NCI-H345 (cell line): ENCODE measurements at places on chromosomes 2 and 18.

DNA sequence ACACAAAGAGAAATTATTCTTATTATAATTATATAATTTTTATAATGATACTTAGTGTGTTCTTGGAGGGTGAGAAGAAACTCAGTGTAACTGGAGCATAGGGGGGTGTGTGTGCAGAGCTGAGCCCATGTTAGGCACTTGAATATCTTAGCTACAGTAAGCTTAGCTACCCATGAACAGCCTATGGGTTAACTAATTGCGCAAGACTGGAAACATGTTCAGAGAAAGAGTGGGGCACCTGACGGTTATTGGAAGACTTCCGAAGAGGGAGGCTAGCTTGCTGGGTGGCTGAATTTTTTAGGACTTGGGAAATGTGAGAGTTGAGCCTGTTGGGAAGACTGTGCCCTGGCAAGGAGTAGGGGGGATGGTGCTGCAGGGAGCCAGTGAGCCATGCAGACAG lies 229.2 kb downstream of the SLC4A3 start:
- no peak for DNase-seq

DNA sequence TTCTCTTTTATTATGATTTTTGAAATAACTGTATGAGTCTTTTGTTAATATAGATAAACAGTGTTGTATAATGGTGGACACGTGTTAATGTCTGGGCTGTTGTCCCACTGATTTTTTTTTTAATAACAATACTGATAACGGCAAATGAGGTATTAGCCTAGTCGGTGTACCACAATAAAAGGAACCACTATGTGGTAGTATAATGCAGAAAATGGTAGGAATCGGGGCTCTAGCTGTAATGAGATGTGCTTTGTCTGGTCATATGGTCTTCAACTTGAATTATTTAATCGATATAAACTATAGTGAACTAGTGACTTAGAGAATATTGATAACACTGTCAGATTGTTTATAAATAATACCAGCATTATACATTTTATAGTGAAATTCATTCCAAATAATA lies 517.9 kb upstream of the SPHKAP start:
- no peak for DNase-seq

GRCh38 chr18:35343488-35343935 lies 708 bp downstream of the ZNF24 start:
- no peak for DNase-seq

GRCh38 chr2:233676046-233676445 lies 4.3 kb downstream of the UGT1A9 start:
- DNase-seq, result no peak

GRCh38 chr2:168683996-168684395 lies 118.4 kb upstream of the NOSTRIN start:
- no peak for DNase-seq

DNA sequence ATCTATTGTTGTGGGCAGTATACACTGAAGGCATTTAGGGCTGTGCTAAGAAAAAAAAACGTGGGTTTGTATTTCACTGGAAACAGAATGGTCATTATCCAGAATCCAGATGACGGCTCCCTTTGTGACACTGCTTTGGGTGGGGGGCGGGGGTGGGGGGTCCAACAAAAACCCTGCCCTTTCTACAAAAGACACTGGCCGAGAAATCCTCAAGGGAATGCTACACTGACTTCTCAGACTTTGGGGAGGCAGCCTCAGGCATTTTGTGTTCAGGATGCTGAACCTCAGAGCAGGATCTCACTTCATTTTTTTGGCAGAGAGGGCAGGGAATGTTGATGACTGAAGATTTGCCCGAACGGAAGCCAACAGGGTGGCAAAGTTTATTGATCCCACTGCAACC lies 417.1 kb downstream of the HRH4 start:
- DNase-seq, result no peak

- no peak for DNase-seq
Observed at GRCh38 chr2:231332872-231333500, 62.5 kb upstream of the B3GNT7 start.

- peak; percentile 43 for DNase-seq
Observed at GRCh38 chr2:160993654-160994061, 166.6 kb upstream of the TANK start.

- DNase-seq, result no peak
Observed at GRCh38 chr2:153134725-153135124, 343.8 kb downstream of the RPRM start.

- DNase-seq, result no peak
Observed at GRCh38 chr18:64718808-64719207, 569.9 kb upstream of the LINC00305 start.

DNA sequence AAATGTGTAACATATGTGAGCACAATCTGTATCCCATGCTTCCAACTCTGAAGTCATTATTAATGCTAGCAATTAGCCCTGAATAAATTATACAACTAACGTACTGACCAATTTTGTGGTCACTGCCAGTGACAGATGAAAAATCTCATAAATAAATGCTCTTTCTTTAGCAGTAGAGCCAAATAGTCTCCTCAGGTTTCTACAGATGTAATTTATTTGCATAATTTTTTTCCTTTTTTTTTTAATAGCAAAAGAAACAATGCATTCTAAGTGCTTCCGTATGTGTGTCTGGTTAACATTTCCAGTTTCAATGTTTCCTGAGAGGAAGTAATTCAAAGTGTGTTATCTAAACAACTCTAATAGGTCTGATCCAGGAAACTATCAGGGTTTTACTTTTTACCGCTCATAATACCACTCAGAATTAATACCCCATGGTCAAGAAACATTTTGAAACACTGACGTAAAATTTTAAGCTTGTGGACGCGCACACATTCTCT lies 108.4 kb downstream of the MEP1B start:
- no peak for DNase-seq

- no peak for DNase-seq
Observed at GRCh38 chr2:120578576-120579352, 156.9 kb upstream of the GLI2 start.

- DNase-seq, result no peak
Observed at GRCh38 chr2:202693503-202693902, 58.7 kb downstream of the FAM117B start.

DNA sequence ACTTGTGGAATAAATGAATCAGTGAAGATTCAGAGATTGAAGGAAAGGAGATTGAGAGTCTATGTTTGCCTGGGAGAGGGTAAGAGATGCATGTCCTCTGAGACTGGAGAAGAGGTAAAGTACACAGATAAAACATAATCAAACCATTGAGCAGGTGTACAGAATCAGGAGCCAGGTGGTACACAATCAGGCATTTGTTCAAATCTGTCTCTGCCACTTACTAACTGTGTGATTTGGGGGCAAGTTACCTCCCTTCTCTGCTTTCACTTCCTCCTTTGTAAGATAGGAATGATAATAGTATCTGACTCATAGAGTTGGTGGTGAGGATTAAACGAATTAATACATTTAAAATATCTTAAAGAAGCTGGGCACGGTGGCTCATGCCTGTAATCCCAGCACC lies 94.0 kb downstream of the CDK15 start:
- peak; percentile 17 for DNase-seq

DNA sequence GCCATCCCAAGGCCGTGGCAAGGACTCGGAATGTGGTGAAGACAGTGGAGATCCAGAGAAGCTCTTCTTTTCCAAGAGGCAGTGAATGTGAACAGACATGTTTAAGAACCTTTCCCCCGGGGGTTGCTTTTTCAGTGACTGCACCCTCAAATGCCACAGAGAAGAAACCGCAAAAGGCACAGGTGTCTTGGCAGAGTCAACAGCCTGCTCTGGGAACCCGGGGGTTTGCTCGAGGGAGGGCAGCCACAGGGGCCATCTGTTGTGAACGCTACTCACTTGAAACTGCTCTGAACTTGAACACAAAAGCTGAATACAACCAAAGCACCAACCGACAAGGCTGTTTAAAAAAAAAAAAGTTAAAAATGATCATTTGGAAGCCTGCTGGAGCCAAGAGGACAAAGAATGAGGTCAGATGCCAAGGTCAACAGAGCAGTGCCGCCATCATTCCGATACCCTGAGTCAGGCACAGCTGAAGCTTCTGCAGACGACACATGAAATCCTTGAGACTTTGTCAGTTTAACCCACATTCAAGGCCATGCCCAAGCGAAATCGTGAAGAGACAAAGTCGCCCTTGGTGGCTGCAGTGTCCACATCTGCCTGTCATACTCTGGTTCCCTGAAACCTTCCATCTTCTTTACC lies 47.4 kb downstream of the PSMG2 start:
- DNase-seq, result no peak

DNA sequence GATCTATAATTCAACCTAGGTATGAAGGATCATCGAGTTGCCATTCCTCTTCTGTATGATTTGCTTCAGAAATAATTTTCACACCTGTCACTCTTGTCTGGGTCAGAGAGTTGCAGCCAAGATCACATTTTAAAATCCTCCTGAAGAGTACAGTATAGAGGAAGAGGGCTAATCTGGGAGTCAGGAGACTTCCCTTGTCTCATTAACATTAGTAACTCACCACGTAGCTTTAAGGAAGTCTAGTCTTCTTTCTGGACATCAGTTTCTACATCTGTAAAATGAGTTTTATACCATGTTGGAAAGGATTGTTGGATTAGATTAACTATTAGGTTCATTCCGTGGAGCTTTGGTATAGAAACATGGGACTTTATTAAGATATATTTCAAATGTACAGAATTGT lies 109.4 kb downstream of the TDRD15 start:
- DNase-seq, result no peak

DNA sequence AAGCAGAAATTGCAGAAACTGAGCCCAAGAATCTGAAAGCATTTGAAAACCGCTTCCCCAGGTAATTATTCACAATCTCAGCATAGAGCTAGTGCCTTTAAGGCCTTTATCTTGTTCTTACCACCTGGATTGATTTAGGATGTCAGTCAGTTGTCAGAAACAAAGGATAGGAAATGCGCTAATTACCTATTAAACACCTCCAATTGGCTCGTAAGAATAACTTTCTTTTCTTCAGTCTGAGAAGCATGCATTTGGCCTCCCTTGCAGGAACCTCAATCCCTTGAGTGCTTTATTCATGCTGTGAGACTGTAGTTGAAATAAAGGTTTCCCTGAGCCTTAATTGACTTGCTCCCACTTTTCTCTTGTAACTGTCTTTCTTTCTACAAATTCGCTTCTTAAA lies 400.3 kb upstream of the LRATD1 start:
- DNase-seq, result no peak

- no peak for DNase-seq
Observed at GRCh38 chr2:233692648-233693047, at the start of gene UGT1A6. TSS of gene UGT1A6 (plus strand) at chr2:233692890. CDS start at chr2:233693005, 115 bp downstream.

- DNase-seq, result no peak
Observed at GRCh38 chr2:79850912-79851311, 338.1 kb downstream of the CTNNA2 start.

DNA sequence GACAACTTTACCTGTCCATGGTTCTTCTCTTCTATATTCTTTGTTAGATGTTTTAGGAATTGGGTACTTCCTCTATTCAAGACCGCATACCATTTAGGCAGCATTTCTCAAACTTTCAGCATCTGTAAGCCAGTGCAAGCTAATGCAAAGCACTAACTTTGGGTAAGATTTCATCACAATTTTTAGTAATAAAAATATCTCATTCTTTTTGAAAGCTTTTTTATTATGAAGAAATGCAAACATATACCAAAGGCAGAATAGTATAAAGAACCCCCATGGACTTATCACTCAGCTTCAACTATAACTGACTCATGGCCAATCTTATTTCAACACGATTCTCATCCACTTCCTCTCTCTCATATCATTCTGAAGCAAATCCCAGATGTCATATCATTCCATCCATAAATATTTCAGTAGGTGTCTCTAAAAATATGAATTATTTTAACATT lies 32.9 kb downstream of the INO80C start:
- no peak for DNase-seq

- peak; percentile 29 for DNase-seq
Observed at GRCh38 chr18:49169037-49169521, 218.3 kb upstream of the SMAD7 start.

DNA sequence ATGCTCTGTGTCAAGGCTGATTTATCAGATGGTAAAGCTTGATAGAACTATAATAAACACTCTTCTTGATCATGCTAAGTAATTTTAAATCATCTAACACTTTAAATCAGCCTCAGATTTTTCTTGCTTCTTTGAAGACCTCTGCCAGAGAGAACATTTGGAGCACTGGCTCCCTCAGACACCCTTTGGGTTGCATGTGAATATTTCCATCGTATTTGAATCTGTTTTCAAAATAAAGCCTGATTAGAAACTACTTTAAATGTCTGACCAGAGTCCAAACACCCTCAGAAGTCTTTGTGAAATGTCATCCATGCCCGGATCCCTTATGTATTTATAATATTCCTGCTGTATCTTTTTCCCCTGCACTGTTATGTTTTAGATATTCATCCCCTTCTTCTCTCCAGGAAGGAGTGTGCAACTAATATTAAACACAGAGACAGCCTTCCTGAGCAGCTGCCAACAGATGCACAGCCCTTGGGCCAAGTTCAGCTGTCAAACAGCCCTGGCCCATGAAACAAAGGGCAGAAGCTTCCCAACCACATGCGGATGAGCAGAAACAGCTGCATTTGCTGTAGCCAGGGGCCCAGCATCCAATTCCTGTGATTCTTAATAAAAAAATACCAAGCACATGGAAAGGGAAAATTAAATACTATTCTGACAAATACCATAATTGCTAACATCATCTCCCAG lies 46.5 kb downstream of the DPP10 start:
- DNase-seq, result no peak

- no peak for DNase-seq
Observed at GRCh38 chr18:74336656-74337055, 21.0 kb downstream of the C18orf63 start.

DNA sequence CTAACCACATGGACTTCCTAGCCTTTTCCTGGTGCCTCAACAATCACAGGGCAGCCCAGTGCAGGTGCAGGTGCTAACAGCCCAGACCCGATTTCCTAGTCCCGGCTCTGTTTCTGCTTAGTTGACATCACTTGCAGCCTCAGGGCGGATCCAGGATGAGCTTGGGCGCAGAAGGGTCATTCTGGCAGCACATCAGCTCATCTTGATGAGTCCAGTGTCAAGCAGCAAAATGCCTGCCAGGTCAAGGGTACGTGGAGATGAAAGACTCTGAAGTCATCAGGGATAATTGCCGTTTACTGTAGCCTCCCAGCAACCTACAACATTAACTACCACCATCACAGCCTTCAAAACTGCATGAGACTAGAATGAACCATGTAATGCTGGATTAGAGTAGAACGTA lies 39.4 kb upstream of the EFHD1 start:
- no peak for DNase-seq

DNA sequence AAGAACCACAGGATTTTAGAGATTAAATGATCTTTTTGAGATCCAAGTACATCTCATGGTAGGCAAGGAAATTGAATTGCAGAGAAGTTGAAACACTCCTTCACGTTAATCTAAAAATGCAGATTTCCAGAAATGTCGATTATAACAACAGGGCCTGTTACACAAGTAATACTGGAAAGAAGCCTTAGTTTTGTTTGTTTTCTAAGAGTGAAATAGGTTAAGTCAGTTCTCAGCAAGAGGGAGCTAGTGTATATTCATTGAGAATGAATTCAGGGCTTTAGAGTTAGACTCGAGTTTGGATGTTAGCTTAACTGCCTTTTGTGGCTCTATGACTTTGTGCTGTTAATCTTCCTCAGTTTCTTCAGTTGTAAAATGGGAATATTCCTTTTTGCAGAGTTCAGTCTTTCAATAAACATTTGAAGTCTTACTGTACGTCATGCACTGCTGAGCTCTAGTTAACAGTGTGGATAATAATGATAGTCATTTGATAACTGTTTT lies 926 bp downstream of the NDUFV2 start:
- no peak for DNase-seq

- DNase-seq, result no peak
Observed at GRCh38 chr2:213042262-213042661, 109.2 kb downstream of the IKZF2 start.
